COR-L47 (cell line): ENCODE measurements at places on chromosomes 7 and 10.

DNA sequence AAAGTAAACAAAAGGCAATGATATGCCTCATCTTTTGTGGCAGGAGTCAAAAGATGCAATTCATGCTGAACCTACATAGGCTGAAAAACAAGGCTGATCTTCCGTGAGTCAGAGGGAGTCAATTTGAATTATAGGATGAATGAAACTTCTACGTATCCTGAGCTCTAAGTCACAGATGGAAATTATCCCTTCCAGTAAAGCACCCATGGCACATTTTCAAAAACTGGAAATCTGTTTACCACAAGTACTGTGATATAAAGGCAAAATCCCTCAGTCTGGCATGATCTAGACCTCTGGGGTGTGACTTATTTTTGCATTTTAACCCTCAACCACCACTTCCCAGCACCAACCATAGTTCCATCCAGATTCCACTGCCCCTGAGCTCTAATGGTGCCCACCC is 69.6 kb downstream of the NRG3 start:
- DNase-seq: no peak

DNA sequence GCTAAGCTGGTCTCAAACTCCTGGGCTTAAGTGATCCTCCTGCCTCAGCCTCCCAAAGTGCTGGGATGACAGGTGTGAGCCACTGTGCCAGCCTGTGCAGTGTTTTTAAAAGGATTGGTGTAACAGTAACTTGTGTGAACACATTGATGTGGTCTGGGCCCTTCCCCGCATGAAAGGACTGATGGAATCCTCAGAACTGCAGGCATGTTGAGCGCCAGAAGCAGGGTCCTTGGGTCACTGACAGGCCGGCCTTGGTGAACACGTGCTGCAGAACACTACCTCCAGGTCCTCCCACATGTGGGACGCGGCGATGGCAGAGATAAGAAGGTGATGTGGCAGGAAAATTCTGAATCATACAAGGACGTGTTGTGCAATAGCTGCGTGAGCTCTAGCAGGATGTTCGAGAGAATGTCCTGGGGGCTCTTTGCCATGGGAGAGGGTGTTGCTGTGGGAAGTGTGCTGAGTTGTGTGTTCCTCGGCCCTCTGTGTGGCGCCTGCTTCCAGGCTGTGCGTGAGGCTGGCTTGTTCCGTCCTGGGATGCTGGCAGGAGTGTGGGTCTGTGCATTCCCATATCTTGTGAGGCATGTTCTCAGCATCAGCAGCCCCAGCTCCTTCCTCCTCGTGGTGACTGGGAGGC is 68.2 kb downstream of the DNAJB6 start:
- DNase-seq: no peak

DNA sequence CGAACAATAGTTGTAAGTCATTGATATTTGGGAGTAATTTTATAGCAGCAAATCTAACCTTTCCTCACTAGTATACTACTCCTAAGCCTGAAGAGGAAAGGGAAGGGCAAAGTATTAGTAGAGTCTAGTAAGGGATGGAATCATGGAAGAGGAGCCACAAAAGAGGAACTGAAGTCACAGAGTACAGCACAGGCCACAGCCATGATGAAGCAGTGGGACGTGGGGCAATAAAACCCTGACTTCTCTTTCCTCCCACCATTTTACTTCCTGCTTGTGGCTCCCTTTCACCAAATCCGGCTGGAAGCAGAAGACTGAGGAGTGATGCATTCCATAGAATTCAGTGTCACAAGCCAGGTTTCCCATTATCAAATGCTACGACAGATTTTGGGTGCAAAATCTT is 58.7 kb downstream of the CABCOCO1 start:
- DNase-seq: no peak

DNA sequence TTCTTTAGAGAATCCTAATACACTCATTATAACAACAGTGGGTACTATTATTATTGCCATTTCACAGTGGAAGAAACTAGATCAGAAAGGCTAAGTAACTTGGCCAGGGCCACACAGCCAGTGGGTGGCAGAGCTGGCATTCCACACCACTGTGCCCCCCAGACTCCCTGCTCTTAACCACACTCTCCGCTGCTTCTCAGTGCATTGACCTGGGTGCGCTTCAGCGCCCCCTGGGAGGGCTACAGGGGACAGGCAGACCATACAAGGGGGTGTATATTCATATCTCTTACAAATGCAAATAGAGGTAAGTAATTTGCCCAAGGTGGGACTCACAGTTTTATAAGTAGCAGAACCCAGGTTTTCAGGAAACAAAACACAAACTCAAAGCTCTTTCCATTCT is 77.0 kb upstream of the NMT2 start:
- DNase-seq: no peak

DNA sequence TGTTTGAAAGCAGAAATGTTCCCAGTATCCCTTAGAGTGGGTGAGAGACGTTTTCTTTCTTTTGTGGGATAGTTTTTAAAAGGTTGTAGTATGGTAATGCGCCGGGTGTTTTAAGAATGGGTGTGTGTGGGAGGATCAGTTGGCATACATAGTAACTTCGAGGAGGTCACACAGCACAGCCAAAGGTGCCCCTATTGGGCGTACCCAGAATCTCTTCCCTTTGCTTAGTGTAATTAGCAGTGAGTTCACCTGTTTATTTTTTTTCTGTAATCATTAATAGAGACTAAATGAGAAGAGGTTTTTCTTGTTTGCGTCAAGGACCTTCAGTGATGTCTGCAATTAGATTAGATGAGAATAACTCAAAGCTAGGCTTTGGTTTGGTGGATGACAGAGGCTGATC is 1.5 kb downstream of the PLEKHA8 start:
- DNase-seq: no peak

DNA sequence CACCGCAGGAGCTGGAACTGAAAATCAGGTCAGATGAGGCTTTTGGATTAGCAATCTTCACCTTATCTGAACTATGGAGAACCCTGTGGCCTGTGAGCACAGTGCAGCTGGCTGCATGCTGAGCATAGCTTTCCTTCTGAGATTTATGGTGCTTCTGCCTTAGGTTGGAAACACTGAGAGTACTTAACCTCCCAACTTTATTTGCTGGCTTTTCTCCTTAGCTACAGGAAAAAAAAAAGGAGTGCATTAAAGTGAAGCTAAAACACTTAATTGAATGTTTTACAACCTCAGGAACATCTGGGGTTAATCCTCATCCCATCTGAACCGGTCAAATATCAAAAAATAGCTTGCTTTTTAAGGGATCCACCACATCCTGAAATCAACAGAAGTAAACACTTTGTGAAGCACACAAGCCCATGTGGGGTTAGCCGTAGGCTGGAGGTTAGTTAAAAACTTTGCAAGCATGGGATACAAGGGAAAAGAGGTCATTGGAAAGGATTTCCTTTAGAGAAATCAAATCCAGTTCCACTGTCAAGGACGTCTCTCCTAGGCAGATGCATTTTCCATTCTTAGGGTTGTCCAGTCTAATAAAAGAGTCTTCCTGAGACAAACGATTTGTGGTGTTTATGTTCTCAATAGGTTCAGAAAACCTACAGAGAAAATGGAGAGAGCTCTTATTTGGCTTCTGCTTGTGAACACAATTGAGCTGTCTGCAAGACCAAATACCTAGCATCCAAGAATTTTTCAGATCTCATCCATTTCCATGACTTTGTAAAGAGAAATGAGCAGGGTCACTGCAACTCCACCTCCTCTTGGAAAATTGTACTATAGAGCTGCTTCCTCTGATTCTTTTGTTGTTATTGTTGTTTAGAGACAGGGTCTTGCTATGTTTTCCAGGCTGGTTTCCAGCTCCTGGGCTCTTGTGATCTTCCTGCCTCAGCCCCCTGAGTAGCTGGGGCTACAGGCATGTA is 470.4 kb upstream of the IGFBP3 start:
- DNase-seq: no peak

DNA sequence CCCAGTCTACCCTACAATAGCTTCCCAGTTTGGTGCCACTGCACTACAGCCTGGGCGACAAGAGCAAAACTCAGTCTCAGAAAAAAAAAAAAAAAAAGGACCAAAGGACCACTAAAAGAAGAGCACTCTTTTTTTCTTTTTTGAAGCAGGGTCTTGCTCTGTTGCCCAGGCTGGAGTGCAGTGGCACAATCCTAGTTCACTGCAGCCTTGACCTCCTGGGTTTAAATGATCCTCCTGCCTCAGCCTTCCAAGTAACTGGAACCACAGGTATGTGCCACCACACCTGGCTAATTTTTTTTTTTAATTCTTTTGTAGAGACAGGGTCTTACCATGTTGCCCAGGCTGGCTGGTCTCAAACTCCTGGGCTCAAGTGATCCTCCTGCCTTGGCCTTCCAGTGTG is 14.0 kb downstream of the PLAU start:
- DNase-seq: no peak

DNA sequence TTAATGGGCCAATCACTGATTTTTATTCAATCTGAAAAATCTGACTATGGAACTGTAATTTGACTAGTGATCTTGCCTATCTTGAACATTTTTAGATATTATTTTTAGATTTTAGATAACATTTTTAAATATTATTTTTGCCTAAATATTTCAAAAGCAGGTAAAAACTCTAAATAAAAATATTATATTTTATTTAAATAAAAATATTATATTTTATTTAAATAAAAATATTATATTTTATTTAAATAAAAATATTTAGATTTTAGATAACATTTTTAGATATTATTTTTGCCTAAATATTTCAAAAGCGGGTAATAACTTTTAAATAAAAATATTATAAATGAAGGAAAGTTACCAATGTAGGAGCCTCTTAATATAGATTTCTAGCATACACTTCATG is 187.8 kb downstream of the PHF14 start:
- DNase-seq: no peak

DNA sequence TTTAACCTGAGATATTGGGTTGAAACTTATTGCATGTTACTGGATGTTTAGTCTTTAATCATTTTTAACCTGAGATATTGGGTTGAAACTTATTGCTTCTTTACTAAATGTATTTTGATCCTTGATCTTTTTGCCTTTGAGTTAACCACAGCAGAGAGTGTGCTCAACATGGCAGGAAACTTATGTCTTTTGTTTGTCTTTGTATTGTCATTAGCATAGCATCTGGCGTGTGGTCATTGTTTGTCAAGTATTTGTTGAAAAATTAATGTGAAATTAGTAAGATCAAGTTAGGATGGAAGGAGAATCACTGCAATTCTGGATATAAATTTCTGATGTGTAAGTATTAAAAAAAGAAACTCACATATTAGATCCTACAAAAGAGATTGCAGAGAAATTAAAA is 8.2 kb downstream of the MRC1 start:
- no peak for DNase-seq

DNA sequence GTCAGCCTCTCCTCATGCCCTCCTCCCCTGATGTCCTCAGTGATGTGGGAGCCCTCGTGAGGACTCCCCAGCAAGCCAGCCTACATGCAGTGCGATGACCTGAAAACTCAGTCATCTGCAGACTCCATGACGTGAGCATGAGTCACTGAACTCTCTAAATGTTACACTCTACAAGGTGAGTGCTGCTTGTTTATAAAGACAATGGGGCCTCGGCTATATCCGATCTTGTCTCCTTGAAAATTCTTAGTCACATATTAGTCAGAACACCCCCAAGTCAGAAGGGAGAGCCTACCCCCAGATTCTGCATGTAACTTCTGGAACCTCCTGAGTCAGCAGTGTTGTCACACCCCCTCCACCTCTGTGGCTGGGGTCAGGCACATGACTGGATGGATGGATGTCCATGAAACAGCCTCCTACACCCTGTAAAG is 673.8 kb downstream of the INHBA start:
- DNase-seq: no peak

DNA sequence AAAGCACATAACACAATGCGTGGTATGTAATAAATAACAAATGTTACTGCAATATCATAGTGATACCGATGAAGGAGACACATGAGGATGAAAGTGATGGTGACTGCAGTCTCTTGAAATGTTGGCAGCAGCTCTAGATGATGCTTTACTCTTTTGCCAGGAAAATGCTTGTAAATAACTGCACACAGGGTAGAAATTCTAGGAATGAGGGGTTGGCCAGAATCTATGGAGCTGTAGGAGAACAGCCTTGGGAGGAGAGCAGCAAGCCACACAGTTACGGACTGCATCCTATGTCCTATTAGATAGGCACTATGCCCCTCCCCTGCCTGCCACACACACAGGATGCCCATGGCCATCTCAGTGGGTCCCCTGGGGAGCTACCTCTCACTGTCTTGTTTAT is 97.6 kb upstream of the GSDME start:
- no peak for DNase-seq

DNA sequence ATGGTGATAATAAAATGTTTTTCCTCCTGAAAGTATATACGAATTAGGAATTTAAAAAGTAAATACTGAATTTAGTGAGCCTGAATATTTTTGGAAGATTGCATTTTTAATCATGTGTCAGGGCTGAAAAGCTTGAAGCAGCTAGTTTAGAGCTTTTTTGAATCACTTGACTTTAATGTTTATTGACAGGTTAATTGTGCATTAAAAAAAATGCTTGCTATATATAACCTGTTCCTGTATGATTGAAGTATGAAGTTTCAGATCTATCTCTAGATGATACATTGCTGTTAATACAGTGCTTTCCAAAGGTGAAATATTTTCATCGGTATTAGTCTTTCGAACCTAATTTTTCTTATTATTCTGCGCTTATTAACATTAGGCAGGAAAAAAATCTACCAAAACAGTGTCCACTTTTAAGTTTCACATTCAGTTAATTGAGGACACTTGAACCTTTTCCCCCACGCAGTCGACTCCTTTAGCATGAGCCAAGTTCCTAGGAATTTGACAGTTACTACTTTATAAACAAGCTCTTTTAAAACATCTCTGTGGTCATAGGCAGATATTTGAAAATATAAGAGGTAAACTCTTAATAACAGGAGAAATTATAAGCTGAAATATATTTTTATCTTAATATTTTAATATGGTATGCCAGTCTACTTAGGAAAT is 187.1 kb downstream of the MLLT10 start:
- DNase-seq: no peak

DNA sequence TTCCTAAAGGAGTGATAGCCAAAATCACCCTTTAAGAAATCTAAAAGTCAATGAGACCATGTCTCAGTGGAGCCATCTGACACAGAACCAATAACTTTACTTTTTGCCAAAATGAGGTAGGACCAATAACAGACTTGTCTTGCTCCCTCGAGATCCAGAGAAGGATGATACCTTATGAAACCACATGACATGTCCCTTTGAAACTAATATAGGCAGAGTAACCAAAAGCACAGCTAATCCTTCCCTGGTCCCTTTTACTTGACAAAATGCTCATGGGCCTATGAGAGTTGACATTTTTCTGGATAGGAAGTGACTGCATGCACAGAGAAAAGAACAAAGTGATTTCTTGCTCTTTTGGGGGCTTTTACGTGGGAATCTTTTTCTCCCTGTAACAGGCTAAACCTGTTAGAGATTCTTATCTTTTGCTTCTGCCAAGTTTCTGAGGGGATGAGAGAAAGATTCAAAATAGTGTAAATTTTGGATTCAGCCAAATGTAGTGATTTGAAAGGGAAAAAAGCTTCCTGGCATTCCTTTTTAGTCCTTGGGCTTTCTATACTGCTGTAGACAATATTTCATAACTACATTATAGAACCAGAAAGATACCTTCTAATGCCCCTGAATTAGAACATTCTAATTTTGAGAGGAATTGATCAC is 87.6 kb downstream of the ARMH3 start:
- no peak for DNase-seq
